CD4-positive, alpha-beta T cell treated with Interleukin-1 beta for 1 hour (primary cell): ENCODE measurements at places on chromosomes 12 and 14.

DNA sequence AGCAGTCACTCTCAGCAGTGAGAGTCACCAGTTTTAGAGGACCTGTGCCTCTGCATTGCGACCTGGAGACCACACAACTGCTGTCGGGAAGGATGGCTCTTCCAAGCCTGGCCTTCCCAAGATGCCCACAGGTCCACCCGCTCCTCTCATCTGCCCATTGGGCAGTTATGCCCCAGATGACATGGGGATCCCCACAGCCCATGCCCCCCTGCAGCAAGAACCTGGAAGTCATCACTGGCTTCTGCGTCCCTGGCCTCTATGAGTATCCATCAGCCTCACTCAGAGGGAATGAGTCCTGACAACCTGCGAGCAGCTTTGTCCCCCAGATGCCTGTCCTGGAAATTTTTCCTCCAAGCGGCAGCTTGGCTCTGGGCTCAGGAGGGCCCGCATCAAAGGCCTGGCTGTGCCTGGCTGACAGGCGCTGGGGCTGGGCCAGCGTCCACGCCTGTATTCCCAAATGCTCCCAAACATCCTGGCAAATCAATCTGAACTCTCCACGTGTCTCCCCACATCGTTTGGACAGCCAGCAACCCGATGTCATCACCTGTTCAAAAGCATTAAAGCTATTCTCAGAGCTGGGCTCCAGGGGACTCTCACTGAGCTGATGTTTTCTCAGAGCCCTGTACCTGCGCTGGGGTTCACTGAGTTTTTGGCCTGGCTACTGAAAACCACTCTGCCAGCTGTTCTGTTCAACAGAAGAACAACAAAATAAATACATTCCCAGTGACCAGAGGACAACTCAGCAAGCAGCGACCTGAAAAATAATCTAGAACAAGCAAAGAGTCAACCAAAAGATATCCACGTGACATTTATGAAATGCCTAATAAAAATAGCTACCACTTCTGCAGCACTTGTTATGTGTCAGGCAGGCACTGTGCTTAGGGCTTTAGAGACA is 57.8 kb downstream of the CLMN start:
- DNase-seq: no peak

GRCh38 chr14:28300356-28300755 is 466.2 kb upstream of the FOXG1 start:
- no peak for DNase-seq

- no peak for DNase-seq
Observed at GRCh38 chr12:50282721-50283228, 545 bp downstream of the LIMA1 start.

DNA sequence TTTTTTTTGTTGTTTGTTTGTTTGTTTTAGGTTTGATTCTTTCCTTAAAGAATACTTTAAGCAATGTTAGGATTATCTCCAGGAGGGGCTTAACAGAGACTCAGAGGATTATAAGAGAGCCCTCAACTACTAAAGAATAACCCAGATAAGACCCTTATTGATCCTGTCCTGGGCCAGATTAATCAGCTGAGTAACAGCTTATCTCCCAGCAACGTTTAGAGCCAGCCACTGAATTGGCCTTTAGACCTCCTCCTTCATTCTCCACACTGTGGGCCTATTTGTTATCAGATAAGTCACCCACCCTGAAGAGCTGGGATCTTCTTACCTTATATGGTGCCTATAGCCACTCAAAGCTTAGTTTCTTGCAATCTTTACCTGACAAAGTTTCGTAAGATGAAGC is 71.1 kb downstream of the FIGNL2 start:
- DNase-seq: no peak

DNA sequence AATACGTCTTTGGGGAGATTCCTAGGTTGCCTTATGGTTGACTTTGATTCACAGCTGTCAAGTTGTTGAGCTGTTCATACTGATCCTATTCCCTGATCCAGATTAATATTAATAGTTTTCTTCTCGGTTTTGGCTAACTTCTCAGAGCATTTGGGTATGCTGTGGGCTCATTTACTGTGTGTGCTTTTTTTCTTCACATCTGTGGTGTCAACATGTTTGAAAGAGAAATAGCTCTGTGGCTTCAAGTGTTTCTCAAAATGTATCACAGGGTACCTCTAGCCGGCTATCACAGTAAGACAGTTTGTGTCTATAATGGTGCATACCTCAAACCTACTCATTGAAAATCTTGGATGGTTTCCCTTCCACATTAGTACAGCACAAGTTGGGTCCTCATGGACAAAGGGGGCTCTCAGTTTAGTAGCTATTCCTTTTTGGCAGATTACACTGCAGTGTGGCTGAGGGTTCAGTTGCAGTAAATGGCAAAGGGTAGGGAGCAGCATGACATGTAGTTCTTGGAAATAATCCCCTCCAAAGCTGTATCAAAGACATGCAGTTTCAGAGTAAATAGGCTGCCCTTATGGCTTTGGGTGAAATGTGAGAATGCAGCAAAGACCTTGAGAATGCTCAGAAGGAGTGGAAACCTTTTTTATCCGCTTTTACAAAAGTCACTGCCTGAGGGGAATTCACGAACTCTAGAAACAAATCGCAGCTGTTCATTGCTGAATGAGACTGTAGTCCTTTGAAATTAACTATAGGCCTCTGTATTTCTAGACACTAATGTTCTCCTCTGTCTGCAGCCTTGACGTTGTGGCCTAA is 102.4 kb upstream of the ATF1 start:
- DNase-seq: no peak

DNA sequence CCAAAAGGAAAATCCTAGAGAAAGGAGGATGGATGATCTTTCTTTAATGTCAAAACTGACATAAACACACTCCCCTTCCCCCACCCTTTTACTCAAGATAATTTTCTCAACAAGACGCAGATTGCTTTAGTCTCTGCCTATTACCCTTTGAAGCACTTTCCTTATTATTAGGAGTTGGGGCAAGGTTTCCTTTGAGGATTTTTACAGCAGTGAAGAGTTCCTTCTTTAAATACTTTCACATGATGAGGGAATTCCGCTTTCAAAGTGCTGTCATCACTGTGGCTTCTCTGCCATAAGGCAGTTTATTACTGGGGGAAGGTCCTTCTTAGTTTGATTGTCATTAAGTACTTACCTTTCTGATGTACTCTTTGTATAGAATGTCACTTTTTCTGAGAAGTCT is 172.1 kb downstream of the MSRB3 start:
- no peak for DNase-seq

- DNase-seq: no peak
Observed at GRCh38 chr12:98238515-98239130, 276.8 kb upstream of the TMPO start.

- DNase-seq: no peak
Observed at GRCh38 chr14:51883232-51883631, 22.8 kb downstream of the GNG2 start.

DNA sequence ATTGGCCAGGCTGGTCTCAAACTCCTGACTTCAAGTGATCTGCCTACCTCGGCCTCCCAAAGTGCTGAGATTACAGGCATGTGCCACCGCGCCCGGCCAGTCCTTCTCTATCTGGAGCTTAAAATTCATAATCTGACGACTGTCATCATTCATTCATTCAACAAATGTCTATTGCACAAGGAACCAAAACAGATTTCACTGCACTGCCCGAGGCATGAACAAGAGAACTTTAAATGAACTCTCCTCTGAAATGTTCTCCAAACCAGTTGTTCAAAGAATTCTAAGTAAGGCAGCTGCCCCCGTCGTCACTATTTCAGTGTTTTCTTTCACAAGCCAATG is 44.8 kb upstream of the METAP2 start:
- DNase-seq: no peak

GRCh38 chr14:56004786-56005185 is 113.4 kb upstream of the PELI2 start:
- peak; percentile 24 for DNase-seq

DNA sequence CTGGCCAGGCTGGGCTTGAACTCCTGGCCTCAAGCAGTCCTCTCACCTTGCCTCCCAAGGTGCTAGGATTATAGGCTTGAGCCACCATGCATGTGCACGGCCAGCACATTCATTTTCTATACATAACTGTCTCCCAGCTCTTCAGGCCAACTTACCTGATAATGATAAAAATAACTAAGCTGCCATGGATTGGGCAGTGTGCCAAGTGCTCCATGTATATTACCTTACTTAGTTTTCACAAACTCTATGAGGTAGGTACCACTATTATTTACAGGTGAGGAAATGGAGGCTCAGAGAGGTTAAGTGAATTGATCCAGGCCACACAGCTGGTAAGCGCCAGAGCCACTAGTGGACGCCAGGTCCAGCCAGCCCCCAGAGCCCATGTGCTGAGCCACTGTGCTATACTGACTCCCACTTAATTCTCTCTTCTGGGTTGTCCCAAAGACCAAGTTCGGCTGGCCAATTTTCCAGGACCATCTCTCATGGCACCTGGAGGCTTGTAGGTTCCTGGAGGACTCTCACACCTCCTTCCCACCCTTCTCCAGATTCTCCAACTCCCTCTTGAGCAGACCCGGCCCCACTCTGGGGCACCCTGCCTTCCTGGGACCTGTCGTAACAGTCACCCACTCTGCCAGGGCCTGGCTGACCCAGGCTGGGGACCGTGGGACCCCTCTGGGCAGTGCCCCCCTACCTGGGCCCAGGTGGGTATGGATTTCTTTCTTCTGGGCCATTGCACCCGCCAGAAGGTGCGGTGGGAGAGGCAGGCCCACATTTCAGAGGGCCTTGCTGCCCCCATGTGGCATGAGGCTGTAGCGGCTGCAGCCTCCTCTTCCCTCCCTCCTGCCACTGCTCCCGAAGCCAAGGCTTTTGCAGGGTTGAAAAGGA is 30.2 kb upstream of the CIPC start:
- peak; percentile 60 for DNase-seq

- no peak for DNase-seq
Observed at GRCh38 chr14:55938249-55938791, 179.9 kb upstream of the PELI2 start.

GRCh38 chr12:106019144-106019543 is 119.6 kb downstream of the NUAK1 start:
- no peak for DNase-seq

DNA sequence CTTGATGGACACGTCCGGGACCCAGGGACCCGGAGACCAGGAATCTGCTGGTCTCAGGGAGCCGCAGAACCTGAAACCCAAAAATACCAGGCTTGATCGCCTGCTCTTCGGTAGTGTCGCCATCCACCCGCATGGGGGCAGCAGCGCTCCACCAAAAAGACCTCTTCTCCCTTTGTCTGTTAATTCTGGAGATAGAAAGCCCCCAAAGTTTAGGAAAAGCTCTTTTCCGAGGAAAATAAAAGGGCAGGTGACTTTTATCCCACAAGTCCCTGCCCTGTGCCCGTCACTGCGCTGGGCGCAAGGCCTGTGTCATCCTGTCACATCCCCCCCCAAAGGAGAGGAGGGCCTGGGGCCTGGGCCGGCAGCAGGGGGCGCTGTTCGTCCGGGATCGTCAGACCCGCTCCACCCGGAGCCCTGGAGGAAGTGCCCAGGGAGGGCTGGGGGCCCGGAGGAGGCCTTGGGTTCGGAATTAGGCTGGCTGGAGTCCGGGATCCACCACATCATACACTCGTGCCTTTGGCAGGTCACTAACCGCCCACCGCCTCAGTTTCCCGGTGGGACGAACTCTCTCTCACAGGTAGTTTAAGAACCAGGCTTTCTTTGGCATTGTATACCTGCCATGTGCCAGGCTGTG is 31.9 kb downstream of the DAD1 start:
- peak; percentile 87 for DNase-seq

- no peak for DNase-seq
Observed at GRCh38 chr14:72643317-72643801, 250.5 kb downstream of the DPF3 start.

- DNase-seq: no peak
Observed at GRCh38 chr12:2016862-2017545, 12.7 kb upstream of the DCP1B start.

DNA sequence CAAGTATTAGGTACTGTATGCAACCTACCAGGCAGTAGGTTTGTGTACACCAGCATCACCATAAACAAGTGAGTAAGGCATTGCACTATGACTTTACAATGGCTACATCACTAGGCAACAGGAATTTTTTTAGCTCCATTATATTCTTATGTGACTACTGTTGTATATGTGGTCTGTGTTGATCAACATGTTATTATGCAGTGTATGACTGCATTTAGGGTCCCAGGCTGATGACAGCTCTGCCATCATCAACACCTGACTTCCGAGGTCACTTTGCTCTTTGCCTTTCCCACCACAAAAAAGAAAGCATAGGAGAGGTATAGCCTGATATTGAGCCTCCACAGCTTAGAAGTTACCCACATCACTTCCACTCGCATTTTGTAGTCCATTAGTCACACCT is 217.5 kb upstream of the PELI2 start:
- no peak for DNase-seq

GRCh38 chr12:92961949-92962348 is 32.9 kb upstream of the EEA1 start:
- no peak for DNase-seq

GRCh38 chr14:22980672-22981089 is 1.7 kb downstream of the AJUBA start:
- DNase-seq: peak; percentile 20
